ENCODE measurements at places on chromosomes 11 and 22. TPM values are rescaled to one million over a fixed set of nuclear protein-coding genes. Genes with fewer than 3 reads are reported as not detected.

Gene SOX10
- total RNA-seq = 6.2 TPM

Gene SGSM1
- total RNA-seq = 17.3 TPM

Gene XNDC1N
- total RNA-seq = 13.6 TPM

Gene GLYAT
- total RNA-seq = not detected

Gene IGLL1
- not detected for total RNA-seq

Gene C11orf97
- 2.5 TPM for total RNA-seq

Gene OR51T1
- total RNA-seq = not detected

Gene DGAT2
- 7.2 TPM for total RNA-seq

Gene CSNK1E
- 154 TPM for total RNA-seq

Gene GLB1L2
- total RNA-seq = 3.2 TPM

Gene SLC29A2
- 2.1 TPM for total RNA-seq

Gene RFPL2
- 2.5 TPM for total RNA-seq

Gene TRIM44
- total RNA-seq = 27.9 TPM

Gene TTC36
- 0.92 TPM for total RNA-seq

Gene LDHAL6A
- total RNA-seq = 0.46 TPM

Gene SPTBN2
- total RNA-seq = 97.3 TPM

Gene TMEM45B
- total RNA-seq = 0.69 TPM

Gene PRRG4
- total RNA-seq = 0.46 TPM

Gene OSBP2
- 19.4 TPM for total RNA-seq

Gene MAPK8IP2
- total RNA-seq = 76.6 TPM

Gene DEPDC7
- total RNA-seq = 3.0 TPM

Gene OR52E4
- total RNA-seq = not detected

Gene OR52D1
- not detected for total RNA-seq

Gene C11orf87
- 90.7 TPM for total RNA-seq

Gene TENM4
- 71.5 TPM for total RNA-seq

Gene ELFN2
- total RNA-seq = 16.8 TPM

Gene CARD10
- total RNA-seq = 4.6 TPM

Gene OR52H1
- total RNA-seq = 0.69 TPM

Gene PATE2
- 2.1 TPM for total RNA-seq
